ENCODE measurements at places on chromosomes 1 and 21.

GRCh38 chr1:230267338-230268065, 158.6 kb downstream of the PGBD5 start:
- DNase-seq = no peak

GRCh38 chr1:165371588-165372225, 15.2 kb upstream of the LMX1A start:
- DNase-seq = no peak

DNA sequence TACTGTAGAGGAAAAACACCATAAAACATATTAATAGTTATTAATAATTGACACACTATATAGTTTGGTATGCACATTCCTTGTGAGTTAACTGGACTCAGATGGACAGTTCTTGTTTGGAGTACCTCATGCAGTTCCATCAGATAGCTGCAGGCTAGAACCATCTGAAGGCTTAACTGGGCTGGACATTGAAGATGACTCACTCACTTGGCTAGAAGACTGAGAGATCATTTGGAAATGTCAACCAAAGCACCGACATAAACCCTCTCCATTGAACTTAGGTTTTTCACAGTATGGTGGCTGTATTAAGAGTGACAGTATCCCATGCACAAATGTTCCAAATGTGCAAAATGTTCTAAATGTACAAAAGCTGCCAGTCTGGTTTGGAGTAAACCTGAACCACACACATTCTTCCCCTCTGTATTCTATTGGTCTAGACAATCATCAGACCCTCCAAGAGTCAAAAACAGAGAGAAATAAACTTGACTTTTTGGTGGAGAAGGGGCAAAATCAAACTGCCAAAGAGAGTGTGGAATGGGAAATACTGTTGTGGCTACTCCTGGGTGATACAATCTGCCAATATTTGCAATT, 708.4 kb downstream of the KCNT2 start:
- DNase-seq = no peak

- no peak for DNase-seq
Observed at GRCh38 chr1:168966217-168966616, 140.3 kb upstream of the ATP1B1 start.

GRCh38 chr1:70979881-70980280, 67.7 kb downstream of the PTGER3 start:
- no peak for DNase-seq

DNA sequence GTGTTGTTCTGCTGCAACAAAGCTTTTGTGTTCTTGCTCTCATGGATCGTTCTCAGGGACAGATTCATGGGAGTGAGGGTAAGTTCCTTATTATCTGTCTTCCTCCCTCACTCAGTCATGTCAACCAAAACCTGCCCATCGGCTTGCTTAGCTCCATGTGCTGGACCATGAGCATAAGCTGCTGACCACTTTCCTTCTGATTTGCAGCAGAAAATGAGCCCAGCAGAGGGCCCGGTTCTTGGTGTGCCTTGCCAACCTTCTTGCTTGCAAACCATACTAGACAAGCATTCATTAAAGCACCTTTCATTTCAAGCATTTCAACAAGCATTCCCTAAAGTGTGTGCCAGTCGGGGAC, 64.0 kb upstream of the COA6 start:
- no peak for DNase-seq

DNA sequence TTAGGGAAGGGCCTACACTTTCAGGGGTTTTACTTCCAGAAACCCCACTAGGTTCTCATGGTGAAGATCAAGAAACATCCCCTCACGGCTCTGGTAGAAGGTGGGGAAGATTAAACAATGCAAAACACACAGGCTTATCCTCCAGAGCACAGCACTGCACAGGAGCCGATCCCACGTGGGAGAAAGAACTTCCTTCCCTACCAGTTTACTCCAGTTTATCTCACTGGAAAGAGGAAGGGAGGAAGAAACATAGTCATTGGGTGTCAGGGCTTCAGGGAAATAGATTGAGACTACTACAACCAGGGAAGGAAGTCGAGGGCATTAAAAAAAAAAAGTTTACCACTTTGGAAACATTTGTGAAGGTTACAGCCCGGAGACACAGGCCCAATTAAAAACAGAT, 164.4 kb downstream of the NTPCR start:
- no peak for DNase-seq

DNA sequence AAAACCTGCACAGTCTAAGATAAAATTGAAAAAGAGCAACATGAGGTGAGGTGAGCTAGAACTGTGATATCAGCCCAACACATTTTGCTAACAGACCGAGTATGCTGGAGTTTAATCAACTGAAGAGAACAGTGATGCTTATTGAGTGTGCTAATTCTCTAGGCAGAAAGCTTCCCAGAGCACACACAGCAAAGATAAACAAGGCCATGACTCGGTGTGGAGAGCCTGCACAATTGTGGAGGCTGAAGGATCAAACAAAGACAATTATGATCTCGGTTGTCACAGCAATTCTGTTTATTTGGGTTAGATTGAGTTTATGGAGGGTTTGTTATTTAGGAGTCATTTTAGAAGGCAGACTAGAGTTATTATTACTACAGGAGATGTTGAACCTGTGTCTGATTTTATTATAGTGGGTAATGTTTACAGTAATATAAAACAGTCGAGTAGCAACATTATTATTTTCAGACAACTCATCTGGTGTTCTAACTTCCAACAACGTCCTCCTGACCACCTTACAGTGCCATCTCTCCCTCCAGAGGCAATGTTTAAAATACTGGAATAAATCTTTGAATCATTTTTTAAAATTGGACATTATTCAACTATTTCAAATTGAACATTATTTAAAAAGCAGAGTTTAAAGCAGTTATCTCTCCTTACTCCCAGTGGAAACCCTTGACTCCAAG, 40.2 kb downstream of the DPT start:
- DNase-seq = no peak

- no peak for DNase-seq
Observed at GRCh38 chr1:206633708-206634121, 1.6 kb upstream of the DYRK3 start.

- no peak for DNase-seq
Observed at GRCh38 chr1:110085671-110086070, 15.2 kb upstream of the ALX3 start.

GRCh38 chr1:47510282-47510811, 72.5 kb downstream of the FOXD2 start:
- no peak for DNase-seq

GRCh38 chr1:35675773-35676172, 34.4 kb upstream of the PSMB2 start:
- no peak for DNase-seq

DNA sequence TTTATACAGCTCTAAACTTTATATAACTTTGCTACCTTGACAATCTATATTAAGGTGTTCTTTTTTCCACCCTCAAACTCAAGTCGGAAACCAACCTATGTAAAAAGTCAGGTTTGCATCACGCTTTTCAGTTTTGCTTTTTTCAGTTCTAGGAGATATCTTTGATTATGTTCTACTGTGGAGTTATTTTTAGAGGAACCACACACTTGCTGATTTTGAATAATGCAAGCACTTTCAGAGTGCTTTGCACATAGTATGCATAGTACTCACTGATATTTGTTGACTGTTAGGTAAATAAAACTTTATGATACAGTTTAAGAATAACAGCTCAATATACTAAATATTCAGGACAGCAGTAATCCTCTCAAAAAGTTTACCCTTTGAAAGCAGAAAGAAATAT, 564.2 kb upstream of the ZRANB2 start:
- DNase-seq = no peak

DNA sequence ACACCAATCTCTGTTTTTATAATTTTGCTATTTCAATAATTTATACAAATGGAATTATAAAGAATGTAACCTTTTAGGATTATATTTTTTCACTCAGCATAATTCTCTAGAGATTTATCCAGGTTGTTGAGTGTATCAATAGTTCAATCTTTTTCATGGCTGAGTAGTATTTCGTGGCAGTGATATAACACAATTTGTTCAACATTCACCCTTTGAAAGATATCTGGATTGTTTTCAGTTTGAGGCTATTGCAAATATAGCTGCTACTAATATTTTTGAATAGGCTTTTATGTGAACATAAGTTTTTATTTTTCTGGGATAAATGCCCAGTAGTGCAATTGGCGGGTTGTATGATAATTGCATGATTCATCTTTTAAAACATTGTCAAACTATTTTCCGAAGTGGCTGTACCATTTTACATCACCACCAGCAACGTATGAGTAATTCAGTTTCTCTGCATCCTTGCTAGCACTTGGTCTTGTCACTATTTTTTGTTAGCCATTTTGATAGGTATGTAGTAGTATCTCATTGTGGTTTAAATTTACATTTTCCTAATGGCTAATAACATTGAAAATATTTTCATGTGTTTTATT, 55.6 kb upstream of the ABCD3 start:
- no peak for DNase-seq

DNA sequence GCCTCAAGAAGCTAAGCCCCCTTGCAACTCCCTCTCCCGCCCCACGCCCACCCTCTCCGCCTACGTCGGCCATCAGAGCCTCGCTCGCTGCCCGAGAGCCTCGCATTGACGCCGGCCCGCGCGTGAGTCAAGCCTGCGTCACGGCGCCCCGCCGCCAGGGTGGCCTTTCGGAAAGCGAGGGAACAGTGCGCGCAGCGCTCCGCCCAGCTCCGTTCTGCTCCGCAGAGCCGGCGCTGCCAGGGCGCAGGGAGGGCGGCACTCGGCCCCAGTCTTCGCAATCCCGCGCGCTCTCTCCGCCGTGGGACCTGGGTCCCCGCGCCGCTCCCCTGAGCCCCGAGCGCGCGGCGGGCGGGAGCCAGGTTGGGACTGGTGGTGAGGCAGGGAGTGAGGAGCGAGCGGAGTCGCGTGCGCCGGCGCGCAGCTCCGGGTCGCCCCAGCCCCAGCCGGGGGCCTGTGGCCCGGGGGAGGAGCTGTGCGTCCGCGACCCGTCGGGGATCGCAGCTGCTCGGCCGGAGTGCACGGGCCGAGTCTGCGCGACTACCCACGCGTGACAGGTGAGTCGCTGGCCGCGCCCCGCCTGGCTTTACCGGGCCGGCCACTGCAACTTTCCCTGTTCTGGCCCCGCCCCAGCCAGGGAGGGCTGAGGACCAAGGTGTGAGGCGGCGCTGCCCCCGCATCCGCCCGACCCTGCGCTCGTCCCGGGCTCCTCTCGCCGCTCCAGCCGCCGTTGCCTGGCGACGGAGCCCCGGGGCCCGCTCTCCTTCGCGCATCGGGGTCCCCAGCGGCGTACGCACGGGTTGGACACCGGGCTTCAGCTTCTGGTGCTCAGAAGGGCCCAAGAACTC, at the start of gene SLC6A17:
TSS of gene SLC6A17 (plus strand) at position 165 of the 845 bp plus-strand sequence. CDS start 16,436 bp downstream, outside the sequence.
- DNase-seq = no peak

GRCh38 chr1:114369930-114370329, 141.1 kb downstream of the TRIM33 start:
- no peak for DNase-seq

GRCh38 chr1:186487163-186487562, 26.2 kb upstream of the PDC start:
- DNase-seq = no peak

- DNase-seq = no peak
Observed at GRCh38 chr1:109722908-109723691, 11.0 kb downstream of the GSTM5 start.

DNA sequence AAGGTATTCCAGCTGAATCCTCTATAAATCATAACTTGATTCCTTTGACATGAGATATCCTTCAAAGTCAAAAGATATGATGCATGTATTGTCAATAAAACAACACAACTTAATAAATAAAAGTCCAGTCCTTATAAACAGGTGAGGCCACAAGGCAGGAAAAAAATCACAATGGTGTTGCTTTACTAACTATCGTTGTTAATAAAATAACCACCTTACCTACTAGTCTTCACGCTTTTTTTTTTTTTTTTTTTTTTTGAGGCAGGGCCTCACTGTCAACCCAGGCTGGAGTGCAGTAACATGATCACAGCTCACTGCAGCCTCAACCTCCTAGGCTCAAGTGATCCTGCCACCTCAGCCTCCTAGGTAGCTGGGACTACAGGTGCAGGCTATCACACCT, at the start of gene TMEM81:
TSS of gene TMEM81 (minus strand) at position 101 of the 400 bp plus-strand sequence. CDS start 140 bp downstream, outside the sequence.
- DNase-seq = no peak

- no peak for DNase-seq
Observed at GRCh38 chr1:177355575-177355974, 184.8 kb downstream of the BRINP2 start.

- DNase-seq = no peak
Observed at GRCh38 chr1:58361134-58361533, 185.4 kb downstream of the OMA1 start.

DNA sequence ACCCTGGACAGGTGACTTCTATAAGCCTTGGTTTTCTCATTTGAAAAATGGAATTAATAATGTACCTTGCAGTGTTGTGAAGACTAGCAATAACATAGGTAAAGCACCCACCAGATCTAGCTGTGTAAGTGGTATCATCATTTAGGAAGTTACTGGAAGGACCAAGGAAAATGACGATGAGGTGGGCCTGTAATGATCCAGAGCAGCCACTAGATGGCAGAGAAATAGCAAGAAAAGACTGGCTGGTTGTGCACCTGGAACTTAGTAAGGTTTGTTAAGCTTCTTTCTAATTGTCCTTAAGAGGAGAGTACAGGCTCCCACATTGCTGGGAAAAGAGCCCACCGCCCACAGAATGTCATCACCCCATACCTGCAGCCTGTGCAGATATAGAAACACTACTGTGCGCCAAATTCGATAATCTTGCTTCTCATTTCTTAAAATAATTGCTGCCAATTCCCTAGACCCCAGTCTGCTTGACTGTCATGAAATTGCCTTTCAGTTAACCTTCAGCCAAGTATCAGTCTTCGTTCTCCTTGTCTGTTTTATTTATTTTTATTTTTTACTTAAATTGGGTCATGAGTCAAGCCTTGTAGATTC, 37.2 kb downstream of the WNT4 start:
- peak; percentile 8 for DNase-seq

DNA sequence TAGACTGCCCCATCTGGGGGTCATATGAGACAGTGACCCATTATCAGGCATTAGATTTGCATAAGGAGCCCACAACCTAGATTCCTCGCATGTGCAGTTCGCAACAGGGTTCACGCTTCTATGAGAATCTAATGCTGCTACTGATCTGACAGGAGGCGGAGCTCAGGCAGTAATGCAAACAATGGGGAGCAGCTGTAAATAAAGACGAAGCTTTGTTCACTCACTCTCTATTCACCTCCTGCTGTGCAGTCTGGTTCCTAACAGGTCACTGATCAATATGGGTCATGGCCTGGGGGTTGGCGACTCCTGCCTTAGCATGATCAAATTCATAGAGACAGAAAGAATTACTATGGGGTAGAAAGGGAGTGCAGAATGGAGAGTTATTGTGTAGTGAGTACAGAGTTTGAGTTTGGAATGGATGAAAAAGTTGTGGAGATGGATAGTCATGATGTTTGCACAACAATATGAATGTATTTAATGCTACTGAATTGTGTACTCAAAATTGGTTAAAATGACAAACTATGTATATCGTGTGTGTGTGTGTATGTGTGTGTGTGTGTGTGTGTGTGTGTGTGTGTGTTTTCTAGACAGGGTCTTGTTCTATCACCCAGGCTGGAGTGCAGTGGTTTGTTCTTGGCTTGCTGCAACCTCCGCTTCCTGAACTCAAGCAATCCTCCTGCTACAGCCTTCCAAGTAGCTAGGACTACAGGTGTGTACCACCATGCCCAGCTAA, 42.2 kb downstream of the BTF3L4 start:
- no peak for DNase-seq

GRCh38 chr1:7255303-7256058, 470.2 kb downstream of the CAMTA1 start:
- no peak for DNase-seq

Measured in NK-92 treated with Interleukin-12 subunit alpha and Interleukin-12 subunit beta, amount 100 ng/mL, for 24 hours (cell line).